ENCODE measurements at places on chromosomes 1 and 21.

- DNase-seq: no peak
Observed at GRCh38 chr1:228463559-228464455, 23.4 kb upstream of the RNF187 start.

- no peak for DNase-seq
Observed at GRCh38 chr1:218759795-218760194, 413.9 kb upstream of the LYPLAL1 start.

- DNase-seq: no peak
Observed at GRCh38 chr1:96130432-96130831, 591.2 kb upstream of the PTBP2 start.

GRCh38 chr1:198656500-198656932 is 17.7 kb downstream of the PTPRC start:
- peak; percentile 67 for DNase-seq

DNA sequence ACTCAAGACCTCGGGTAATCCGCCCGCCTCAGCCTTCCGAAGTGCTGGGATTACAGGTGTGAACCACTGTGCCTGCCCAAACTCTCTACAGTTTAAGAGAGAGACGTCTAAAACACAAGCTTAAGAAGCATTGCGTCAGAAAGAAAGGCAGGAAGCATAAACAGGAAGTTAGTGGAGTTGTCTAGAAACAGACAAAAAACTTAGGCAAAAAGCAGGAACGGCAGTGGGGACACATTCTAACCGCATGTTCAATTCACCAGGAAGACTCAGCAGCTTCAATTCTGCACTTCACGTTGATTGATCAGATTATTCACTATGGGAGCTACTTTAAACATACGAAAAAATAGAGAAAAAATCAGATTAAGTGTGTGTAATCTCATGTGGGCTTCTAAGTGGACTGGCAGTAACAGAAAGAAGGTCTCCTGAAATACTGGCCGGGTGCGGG is 7.4 kb downstream of the CFAP74 start:
- no peak for DNase-seq

GRCh38 chr1:242764161-242764560 is 239.7 kb upstream of the PLD5 start:
- DNase-seq: no peak

DNA sequence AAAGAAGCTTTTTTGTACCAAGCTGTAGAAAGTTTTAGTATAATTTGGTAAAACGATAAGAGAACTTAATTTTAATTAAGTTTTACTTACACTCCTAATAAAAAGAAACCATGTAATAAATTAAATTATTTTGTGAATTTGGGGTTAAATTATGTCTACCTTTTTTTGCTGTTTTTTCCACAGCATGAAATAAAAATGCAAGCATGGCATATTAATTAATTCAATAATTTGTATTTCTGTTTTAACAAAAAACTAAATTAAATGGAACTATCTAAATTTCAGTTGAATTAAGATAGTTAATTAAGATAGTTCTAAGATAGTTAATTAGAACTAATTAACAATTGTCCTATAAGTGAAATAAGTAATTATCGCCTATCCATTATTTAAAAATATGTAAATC is 39.4 kb downstream of the VANGL2 start:
- no peak for DNase-seq

DNA sequence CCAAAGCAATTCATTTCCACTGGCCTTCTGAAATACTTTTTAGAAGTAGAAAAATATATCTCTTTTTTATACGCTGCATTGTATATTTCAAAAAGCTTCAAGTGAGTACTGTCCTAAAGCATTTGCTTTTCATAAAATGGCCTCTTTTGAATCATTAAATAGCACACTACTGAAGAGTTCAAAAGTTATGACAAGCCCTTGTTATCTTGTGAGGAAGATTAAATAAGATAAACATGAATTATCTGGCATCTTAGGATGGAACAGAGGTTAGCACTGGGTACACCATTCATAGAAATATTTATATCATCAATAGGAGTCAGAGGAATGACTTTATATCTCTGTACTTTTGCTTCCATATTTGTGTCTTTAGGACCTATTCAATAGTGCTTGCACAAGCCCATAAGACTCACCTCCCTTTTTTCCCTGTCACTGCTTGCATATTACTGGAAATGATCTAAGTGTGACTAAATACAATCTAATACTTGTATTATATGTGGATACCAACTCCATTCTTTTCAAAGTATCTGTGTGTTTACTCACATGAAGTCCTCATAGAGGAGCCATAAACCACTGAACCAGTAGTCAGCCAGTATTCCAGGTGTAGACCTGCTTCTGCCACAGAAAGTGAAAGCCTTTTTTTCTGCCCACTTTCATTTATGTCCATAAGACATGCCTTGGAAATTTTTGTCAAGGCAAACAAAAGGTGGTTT is 274.2 kb upstream of the C1orf105 start:
- no peak for DNase-seq

Measured in effector CD8-positive, alpha-beta T cell (primary cell).